ENCODE measurements at places on chromosomes 16 and 17. TPM values are rescaled to one million over a fixed set of nuclear protein-coding genes. Genes with fewer than 3 reads are reported as not detected.

- peak; percentile 6 for ATAC-seq
Observed at GRCh38 chr17:81090361-81091136, 55.6 kb downstream of the BAIAP2 start.

DNA sequence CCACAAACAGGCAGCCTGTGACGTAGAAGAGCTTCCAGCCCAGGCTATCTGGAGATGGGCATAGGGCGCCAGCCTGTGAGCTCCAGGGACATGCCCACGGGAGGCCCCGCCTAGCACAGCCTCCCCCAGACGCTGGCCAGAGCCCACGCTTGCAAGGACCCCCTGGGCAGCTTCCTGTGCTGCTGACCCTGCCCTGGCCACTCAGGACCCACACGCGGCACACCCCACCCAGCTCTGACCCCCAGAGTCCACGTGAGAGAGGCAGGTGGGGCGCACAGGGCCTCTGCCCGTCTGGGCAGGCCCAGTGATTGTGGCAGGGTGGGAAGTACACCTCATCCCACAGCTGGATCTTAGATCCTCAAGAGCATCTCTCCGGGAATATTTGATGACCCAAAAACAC lies 3.9 kb downstream of the CYBC1 start:
- no peak for ATAC-seq

DNA sequence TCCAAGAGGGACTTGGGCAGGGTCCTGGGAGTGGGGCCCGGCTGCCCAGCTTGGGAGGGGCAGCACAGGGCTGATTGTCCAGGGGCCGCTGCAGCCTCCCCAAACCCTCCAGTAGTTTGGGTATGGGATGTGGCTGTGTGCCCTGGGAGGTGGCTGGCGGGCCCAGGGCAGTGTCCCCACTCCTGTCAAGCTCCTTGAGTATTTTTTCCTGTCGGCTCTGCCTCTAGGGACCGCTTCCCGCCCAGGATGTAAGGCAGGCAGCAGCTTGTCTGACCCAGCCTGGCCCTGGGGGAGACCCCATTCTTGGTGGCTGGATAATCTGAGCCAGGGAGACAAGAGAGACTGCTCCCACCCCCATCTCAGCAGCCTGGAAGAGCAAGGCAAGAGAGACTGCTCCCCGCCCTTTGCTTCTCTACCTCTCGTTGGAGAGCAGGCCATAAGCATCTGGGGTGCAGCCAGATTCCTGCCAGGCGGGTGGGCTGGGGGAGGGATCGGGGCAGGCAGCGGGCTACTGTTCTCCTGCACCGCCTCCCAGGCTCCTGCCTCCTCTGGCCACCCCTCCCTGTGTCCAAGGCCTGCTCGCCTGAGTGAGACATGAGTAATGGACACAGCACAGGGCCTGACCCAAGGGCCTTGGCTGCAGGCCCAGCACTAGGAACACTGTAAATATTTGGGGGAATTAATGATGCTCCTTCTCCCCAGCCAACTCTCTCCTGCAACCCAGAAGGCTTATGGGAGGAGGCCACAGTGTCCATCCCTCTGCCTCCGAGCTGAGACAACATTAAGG lies 18.4 kb upstream of the ITGA3 start:
- ATAC-seq, result peak; percentile 59

DNA sequence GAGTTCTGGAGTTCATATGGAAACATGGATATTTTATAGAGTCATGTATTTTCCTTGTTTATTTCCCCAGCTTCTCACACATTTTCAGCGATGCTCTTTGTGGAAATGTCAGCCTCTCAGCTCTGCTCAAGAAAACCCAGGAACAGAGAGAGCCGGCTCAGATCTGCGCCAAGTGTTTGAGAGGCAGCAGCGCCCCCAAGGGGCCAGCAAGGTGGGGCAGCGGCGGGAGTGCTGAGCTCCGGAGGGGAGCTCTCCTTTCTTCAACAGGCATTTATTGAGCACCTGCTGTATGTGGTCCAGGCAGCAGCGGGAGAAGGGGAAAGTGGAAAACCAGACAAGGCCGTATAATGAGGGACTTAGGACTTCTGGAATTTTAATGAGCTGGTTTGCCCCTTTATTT lies 421.1 kb upstream of the C16orf82 start:
- ATAC-seq, result peak; percentile 50

DNA sequence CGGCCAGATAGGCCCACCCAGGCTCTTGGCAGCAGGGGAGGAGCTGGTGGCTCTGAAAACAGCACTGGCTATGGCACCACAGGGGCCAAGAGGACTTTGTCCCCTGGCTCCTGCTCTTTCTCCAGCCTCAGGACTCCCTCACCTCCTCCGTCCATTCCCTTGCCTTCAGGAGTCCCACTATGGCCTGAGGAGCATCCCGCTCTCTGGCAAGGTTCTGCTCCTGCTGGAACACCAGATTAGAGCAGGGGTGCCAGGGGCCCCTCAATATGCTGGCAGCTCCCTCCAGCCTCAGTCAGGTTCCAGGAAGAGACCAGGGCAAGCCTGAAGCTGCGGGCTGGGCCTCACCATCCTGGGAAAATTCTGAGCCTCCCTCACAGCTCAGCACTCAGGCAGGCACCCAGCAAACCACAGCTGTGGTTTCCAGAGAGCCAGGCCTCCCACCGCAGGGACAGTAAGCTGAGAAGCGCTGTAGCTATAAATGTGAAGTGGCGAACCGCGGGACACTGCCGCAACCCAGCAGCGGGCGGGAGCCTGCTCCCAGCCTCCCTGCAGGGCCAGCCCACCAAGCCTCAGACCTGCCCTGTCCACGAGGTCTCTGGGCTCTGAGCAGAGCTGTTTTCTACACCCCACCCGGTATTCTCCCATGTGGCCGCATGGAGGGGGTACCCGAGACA lies 25.7 kb downstream of the C17orf100 start:
- ATAC-seq, result peak; percentile 31

GRCh38 chr17:34998205-34998604 lies 17.9 kb downstream of the LIG3 start:
- ATAC-seq, result peak; percentile 63

Gene GRB7
- 2.0 TPM for total RNA-seq

Gene ATMIN
- total RNA-seq, result 47.6 TPM

Data from motor neuron (in vitro differentiated cells).